Activated gamma-delta T cell treated with Interleukin-2 at 50 U/mL for 16 hours (primary cell): ENCODE measurements at places on chromosomes 1 and 21.

DNA sequence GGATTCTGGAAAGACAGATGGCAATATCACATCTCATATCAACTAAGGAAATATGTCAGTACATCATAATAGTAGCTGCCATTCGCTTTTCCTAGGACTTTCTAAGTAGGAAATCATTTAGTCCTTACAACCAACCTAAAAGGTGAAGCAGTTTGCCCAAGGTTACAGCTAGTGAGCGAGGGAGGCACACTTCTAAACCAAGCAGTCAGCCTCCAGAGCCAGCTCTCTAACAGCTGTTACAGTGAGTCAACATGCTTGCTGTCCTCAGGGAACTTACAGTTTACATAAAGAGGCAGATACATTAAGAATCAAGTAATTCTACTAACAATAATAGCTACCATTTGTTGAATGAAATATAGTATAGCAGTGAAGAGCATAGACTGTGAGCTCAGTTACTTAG, 57.1 kb downstream of the GIPC2 start:
- DNase-seq, result no peak

DNA sequence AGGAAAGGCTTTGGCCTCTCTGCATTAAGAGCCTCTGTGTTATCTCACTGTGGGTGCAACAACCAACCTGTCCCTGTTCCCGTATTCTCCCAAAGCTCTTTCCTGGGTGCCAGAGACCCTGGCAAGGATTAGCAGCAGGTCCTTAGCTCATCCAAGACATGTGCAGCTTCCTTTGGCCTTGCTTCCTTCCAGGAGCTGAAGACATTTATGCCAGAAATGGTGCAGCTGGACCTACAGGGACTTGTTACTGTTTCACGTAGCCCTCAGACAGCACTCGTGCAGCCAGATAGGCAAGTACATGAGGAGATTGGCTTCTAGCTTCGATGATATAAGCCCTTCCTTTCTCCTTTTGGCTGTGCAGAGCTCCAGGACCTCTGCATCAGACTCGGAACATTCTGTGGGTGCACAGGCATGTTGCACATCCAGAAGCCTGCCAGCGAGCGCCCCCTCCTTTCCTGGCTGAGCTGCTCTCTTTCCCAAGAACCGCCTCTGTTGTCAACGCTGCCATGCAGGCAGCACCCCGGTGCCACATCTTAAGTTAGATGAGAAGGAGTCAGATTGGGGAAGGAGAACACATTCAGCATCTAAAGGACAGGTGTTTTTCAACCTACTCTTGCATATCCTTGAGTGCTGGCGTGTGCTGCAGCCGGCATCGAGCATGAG, 284.5 kb upstream of the PLXNA2 start:
- DNase-seq, result no peak

- DNase-seq, result no peak
Measured at GRCh38 chr1:7393136-7393535, 378.0 kb upstream of the VAMP3 start.

GRCh38 chr1:115293899-115294298, 44.1 kb downstream of the NGF start:
- no peak for DNase-seq

- no peak for DNase-seq
Measured at GRCh38 chr1:220267630-220268029, 4.6 kb downstream of the RAB3GAP2 start.

GRCh38 chr1:206459703-206460102, 10.6 kb upstream of the IKBKE start:
- DNase-seq, result no peak

DNA sequence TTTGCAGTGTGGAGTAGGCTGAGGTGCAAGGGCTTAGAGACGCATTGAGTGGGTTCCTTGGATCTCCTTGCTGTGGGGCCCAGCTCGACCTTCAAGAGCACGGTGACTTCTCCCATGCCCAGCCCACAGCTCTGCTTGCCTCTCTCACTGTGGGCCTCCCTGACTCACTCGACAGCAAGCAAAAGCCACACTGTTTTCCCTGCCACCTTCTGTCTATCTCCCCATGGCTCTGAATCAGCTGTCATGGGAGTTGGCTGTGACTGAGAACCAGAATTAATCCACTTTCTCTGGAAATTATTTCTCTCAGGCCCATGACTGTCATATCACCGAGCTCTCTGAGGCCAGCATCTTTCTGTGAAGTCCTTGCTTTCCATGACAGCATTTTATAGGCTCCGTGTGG, 140.7 kb downstream of the NOS1AP start:
- no peak for DNase-seq

GRCh38 chr1:67582625-67583461, 102.2 kb upstream of the GADD45A start:
- DNase-seq, result no peak

DNA sequence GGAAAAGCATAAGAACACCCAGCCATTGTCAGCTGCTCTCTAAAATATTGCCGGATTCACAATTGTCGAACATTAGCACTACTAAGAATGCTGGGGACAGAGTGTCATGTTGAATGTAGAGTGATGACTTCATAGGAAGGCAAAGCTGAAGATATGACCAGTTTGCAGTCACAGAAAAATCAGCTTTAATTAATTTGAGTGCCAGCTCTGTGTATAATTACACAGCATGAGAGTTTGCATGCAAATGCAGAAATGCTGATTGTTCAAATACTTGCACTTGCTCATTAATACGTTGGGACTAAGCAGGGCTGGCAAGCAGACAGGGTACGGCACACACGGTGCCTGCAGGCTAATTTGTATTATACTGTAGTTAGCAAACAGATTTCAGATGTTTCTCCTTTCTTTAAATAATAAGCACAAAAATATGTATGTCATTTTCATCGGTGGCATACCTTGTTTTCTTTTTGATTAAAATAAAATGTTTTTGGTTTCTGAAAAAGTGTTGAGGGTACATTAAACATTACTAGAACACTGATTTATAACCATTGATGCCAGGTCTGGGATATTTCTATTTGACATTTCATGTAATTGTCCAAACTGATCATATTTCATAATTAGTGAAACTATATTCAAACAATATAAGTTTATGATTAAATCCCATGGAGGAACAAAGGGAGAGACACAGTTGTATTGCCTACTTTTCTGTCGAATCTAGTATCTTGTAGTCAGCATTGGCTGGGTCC, 99.8 kb upstream of the ADGRL2 start:
- no peak for DNase-seq

- no peak for DNase-seq
Measured at GRCh38 chr1:167060141-167061072, 29.8 kb downstream of the GPA33 start.

GRCh38 chr1:167196166-167196565, 24.5 kb upstream of the POU2F1 start:
- no peak for DNase-seq

DNA sequence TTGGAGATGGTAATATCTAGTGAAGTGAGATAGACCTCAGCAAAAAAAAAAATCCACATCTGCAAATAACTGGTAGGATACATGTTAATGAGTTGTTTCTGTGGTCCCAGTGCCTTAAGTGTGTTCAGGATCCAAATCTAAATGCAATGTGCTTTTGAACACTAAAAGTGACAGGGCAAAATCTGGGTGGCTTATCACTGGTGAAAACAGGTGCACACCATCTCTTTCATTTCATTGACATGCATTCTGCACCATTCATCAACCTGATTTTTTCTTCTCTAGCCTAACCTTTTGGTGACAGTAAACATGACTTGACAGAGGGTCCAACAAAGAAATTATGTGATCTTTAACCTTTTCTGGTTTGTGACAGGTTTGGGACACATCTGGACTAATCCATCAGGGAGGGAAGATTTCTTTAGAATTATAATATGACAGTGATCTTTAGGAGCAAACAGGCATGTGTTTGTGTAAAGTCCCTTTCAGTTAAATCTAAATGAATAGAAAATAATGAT, 201.6 kb upstream of the NEGR1 start:
- DNase-seq, result no peak

DNA sequence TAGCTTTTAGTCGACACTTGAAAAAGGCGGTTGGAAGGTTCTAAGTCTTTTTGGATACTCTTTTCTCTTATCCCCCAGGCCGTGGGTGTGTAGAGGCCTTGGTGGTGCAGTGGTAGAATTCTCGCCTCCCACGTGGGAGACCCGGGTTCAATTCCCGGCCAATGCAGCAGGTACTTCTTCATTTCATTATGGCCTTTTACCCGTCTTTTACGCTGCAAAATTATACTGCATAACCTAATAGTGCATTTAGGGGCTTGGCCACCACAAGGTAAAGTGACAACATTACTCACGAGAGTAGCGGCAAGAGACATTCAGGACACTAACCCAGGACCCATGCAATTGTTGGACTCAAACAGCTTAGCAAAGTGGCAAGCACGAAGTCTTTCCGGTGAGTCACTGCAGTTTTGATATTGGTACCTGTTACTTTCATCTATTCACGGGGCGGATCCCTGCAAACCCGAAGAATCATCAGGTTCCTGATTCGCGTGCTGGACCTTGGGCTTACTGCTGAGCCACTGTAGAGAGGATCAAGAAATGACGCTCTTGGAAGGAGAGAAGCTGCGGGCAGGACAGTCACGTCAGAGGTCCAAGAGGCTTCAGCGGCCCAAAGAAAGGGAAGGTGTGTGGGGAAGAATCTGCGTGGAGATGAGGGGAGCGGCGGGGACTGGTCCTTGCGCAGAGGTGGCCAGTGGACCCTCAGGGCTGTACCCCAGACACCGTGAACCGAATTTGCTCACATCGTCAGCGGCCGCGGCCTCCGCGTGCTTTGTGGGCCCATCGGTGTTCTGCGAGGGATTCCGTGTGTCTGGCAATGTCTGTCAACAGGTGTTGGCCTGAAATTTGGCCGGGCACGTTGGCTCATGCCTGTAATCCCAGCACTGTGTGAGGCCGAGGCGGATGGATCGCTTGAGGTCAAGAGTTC, 12.9 kb upstream of the RNU1-4 start:
- DNase-seq, result no peak

DNA sequence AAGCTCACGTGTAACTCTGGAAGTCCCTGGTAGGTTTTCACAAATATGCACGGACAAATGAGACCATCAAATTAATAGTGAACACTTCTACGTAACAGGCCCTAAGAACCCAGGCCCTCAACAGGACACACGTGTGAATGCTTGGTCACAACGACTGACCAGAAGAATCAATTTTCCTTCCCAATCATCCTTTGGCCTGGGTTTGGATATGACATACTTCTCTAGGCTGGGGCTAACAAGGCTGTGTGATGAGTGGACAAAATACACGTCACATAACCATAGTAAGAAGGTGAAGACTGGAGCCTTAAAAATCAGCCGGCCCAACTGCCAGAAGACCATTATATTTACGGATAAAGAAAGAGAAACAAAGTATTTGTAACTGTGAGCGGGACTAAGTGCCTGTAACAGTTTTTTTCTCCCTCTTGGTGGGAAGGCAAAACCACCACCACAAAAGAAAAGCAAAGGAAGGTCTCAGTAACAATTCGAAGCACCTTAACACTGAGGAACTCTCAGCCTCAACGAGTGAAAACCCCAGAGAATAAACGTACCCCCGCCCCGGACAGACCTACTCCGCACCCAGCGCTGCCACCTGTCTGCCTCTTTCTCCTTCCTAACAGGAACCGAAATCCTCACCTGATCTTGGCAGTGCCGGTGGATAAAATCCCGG, 450 bp downstream of the SDE2 start:
- DNase-seq, result no peak

DNA sequence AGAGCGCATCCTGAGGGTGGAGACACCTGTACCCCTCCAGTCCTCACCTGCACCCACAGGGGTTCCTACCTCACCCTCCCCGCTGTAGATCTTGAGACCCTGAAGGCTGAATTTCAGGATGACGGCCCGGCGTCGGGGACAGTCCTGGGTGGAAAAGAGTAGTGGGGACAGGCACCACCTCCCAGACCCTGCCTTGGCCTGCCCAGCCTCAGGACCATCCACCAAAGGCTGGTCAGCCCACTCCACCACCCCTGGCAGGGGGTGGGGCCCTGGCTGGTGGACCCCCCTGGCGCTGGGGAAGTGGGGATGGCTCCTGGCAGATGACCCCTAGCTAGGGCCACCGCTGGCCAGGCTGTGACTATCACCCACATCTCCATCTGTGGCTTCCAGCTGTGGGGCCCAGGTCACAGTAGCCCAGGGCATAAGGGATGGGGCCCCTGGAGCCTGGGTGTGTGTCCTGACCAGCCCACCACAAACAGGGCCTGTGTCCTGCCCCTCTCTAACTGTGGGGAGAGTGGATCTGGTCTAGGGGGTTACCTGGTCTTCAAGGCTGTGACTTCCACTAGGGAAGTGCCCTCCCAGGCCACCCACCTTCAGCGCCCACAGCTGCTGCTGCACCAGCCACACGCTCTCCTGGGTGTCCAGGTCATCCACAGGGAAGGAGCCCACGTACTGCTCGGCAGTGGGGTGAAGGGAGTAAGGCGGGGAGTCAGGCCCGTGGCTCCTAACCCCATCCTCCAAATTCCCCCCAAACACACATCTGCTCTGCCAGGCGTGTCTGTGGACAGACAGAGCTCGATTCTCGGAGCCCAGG, 5.4 kb downstream of the SH2D5 start:
- no peak for DNase-seq

- no peak for DNase-seq
Measured at GRCh38 chr1:209404577-209404976, 178.9 kb upstream of the CAMK1G start.

- no peak for DNase-seq
Measured at GRCh38 chr1:10721381-10722321, 74.8 kb downstream of the CASZ1 start.

DNA sequence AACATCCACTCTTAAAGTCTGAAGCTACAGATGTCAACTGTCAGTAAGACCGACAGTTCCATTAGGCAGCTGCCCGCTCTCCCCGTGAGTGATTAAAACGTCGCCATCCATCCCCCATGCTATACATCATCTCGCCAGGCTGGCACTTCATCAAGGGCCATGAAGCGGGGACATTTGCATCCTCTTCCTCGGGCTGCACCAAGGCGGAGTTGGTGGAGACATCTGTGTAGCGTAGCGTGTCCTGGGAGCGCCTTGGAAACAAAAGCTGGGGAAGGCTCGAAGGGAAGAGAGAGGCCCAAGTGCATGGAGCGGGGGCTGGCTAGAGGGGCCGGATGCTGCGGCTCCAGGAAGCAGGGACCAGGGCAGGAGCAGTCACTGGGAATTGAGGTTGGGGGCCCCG, 250.1 kb downstream of the KAZN start:
- DNase-seq, result no peak

DNA sequence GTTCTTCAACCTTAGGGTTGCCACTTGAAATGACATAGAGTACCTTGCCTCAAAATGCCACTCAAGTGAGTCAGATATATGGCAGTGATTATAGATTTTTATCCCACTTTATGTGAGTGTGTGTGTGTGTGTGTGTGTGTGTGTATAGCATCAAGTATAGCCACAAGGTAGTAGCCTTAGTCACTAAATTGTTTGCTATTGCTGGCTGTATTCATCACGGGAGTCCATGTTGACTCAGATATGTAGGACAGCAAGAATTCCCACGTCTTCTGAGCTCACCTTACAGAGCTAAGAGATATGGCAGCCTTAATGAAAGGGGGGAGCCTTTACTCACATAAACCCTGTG, 9.3 kb downstream of the ETS2 start:
- DNase-seq, result no peak

- DNase-seq, result no peak
Measured at GRCh38 chr21:41641821-41642701, 124.8 kb downstream of the RIPK4 start.
